A673 (cell line): ENCODE measurements at places on chromosomes 6 and 20. TPM values are rescaled to one million over a fixed set of nuclear protein-coding genes. Genes with fewer than 3 reads are reported as not detected.

The ZC3H12D gene
- total RNA-seq: 0.30 and 0.33 TPM in 2 replicates

The CENPW gene
- total RNA-seq: 78.4 and 88.0 TPM in 2 replicates

The TREM2 gene
- not detected in 2 replicates for total RNA-seq

The GABRR1 gene
- total RNA-seq: 0.37 and 0.67 TPM in 2 replicates

The BMP6 gene
- total RNA-seq: 1.7 and 1.9 TPM in 2 replicates

The PEX3 gene
- total RNA-seq: 15.5 and 19.0 TPM in 2 replicates

The GJA1 gene
- total RNA-seq: 98.5 and 120 TPM in 2 replicates

The EGFL8 gene
- total RNA-seq: 31.3 and 32.4 TPM in 2 replicates

The PDCD2 gene
- total RNA-seq: 101 and 123 TPM in 2 replicates

The PPP1R16B gene
- total RNA-seq: 0.13 and 0.17 TPM in 2 replicates

The SEMG1 gene
- total RNA-seq: 2.1 and 5.5 TPM in 2 replicates

The PNLDC1 gene
- 0.58 TPM in 1 of 2 replicates, not detected in the other for total RNA-seq

The PAK1IP1 gene
- total RNA-seq: 34.4 and 41.6 TPM in 2 replicates

The DNMT3B gene
- 3.8 and 5.7 TPM in 2 replicates for total RNA-seq

The DUSP15 gene
- 0.31 TPM in 1 of 2 replicates, not detected in the other for total RNA-seq

The MLIP gene
- 0.58 and 0.74 TPM in 2 replicates for total RNA-seq

The FAM217A gene
- not detected in 2 replicates for total RNA-seq
